Epithelial cell of proximal tubule (primary cell): ENCODE measurements at places on chromosomes 3 and 15.

DNA sequence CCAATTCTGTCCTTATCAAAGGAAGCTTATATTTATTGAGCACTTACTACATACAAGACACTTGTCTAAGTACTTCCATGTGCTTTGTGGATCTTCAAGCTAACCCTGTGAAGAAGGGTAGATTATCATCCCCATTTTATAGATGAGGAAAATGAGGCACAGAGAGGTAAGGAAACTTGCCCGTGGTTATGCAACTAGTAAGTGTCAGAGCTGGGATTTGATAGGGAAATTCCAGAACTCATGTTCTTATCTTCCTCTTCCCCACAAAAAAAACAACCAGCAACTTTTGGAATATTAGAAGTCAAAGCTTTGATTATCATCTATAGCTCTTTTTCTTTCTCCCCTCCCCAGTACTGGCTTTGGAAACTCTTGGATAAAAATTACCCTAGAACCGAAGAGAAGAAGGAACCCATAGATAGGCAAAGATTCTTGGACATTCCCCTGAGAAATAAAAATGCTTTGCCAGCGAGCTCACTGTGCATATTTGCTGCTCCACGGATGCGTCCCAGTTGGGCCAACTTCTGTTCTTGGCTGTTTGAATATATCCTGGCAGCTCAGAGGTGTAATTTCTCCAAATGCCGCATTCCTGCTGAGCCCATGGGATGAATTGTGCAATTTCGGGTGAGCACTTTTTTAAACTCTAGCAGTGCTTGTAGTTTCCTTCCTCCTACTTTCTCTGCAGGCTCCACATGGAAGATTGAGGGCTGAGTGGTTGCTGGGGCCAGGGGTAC, 591.5 kb upstream of the CFAP20DC start:
- no peak for DNase-seq

DNA sequence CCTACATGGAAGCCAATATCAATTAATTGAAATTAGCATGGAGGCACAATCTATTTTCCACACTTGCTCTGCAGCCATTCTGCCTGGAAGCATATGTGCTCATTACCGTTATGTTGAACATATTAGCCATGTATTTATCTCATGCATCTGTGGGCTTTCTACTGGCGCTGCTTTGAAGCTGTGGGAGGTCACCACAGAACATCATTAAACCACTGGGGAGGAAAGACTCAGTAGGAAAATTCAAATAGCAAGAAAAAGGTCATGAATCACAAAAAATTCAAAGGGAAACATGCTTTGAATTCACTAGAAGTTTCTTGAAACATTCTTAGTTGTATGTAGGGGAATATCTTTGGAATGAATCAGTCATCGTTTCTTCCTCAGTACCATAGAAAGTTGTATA, 652.5 kb downstream of the EDEM1 start:
- no peak for DNase-seq

DNA sequence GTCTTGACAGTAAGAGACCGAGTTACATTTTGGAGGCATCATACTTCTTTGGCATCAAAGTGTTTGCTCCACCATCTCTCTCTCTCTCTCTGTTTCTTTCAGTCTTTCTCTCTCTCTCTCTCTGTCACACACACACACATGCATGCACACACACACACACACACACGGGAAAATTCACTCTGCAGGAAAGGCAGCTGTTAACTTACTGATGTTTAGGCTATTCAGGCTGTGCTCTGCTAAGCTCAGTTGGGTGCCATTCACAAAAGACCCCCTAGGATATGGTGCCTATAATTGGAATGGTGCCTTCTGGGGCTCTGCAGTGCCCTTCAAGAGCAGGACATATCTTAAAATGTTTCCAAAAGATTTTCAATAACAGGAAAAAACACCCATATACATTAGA, 78.2 kb downstream of the KCNH8 start:
- no peak for DNase-seq

DNA sequence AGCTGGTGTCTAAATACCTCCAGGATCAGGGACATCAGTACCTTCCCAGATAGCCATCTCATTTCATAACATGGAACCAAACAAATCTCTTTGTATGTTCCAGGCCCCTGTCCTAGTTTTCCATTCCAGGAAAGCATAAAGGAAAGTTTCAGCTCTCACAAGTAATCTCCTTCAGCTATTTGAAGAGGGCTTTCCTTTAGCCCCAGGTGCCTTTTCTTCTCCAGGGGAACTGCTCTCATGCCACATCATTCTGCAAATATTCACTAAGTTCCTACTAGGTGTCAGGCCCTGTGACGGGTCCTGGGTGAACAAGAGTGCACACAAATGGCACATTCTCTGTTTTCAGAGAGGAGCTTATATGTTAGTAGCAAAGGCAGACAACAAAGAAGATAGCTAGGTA, 136.1 kb downstream of the ADAMTS9 start:
- DNase-seq: no peak

- DNase-seq: no peak
Observed at GRCh38 chr3:142963516-142964448, at the start of gene PAQR9. Gene PAQR9 (minus strand): TSS chr3:142963674. CDS start chr3:142963336, 338 bp downstream.

GRCh38 chr3:46932455-46933225, 43.9 kb downstream of the CCDC12 start:
- DNase-seq: no peak

GRCh38 chr3:89101921-89102320, 5.5 kb upstream of the EPHA3 start:
- DNase-seq: no peak

DNA sequence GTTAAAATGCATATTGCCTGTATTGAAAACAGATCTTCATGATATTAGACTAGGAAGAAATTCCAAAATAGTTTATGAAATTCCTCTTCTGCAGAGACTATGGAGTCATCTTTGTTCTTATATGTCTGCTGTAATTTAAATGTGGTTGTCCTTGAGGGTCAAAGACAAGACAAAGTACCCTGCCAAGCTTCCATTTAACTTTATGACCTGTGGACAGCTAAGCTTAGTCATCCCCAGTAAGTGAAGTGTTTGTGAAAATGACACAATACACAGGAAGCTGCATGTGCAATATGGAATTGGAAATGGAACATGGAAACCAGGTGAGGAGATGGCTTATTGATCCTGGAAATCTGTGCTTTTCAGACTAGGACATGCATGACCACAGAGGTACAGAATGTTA, 68.5 kb upstream of the GBE1 start:
- no peak for DNase-seq

DNA sequence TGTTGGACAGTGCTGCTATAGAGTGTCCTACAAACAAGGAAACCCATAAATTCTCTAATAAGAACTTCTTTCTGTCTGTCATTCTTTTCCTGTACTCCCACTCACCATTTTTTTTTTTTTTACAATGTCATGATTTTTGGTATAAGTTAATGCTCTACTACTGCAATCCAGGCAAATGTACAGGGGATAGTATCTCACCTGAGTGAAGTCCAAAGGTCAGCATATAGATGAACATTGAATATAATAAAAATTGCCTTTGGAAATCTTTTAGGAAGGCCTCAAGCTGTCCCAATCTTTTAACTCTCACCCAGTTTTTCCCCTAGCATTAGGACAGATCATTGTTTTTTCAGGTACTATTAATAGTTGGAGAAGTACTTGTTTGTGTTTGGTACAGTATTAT, 21.3 kb upstream of the RAB11A start:
- no peak for DNase-seq
